ENCODE measurements at places on chromosomes 7 and 10.

DNA sequence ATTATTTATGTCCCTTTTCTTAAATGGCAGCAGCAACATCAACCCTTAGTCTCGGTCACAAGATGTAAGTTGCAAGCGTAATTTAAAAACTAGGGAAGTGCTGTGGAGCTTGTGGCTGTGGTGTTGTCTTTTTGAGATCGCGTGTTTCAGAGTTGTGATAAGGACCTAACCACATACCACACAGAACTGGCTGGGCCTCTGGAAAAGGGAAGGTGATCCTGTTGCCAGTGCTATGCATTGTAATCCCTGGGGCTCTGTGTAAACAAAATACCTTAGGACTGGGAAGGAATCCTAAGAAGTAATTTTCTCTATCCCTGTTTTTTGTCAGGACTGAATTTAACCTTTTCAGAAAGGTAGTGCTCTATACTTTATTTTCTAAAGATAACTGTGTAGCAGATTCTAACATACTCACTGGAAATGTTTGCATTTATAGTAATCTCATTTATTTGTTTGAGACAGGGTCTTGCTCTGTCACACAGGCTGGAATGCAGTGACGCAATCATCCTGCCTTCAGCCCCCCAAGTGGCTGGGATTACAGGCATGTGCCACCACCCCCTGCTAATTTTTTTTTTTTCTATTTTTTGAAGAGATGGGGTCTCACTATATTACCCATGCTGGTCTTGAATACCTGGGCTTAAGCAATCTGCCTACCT is 60.4 kb downstream of the INPP5F start:
- DNase-seq = no peak

DNA sequence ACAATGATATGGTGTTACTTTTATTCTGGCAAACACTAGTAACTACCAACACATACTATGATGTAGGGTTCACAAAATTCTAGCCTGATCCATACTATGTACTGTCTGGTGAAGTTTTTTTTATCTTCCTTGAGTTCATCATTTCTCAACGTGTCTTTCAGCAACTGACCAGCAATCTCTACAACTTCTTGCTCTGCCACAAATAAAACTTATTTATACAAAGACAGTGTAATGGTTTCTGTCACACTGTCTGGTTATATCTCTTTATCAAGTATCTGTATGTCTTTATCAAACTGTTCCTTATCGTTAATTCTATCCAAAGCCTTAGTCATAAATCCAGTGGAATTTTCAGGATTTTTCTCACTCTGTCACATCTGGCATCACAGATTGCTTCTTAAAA is 69.7 kb downstream of the CUL2 start:
- DNase-seq = no peak

DNA sequence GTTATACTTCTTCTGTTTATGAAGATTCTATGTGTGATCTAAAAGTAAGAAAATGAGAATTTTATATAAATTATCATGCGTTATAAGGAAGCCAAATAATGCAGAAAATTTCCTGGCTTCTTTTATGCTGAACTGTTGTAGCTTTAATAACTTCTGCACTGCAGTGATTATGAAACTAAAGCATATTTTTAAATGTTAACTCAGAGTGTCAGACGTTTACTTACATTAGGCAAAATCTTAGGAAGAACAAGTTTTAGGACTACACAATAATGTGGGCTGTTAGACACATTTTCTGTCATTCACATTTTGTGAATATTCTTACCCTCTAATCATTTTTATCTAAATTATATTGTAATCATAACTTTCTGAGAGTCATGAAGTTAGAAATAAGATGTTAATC is 22.0 kb downstream of the GRM3 start:
- no peak for DNase-seq

DNA sequence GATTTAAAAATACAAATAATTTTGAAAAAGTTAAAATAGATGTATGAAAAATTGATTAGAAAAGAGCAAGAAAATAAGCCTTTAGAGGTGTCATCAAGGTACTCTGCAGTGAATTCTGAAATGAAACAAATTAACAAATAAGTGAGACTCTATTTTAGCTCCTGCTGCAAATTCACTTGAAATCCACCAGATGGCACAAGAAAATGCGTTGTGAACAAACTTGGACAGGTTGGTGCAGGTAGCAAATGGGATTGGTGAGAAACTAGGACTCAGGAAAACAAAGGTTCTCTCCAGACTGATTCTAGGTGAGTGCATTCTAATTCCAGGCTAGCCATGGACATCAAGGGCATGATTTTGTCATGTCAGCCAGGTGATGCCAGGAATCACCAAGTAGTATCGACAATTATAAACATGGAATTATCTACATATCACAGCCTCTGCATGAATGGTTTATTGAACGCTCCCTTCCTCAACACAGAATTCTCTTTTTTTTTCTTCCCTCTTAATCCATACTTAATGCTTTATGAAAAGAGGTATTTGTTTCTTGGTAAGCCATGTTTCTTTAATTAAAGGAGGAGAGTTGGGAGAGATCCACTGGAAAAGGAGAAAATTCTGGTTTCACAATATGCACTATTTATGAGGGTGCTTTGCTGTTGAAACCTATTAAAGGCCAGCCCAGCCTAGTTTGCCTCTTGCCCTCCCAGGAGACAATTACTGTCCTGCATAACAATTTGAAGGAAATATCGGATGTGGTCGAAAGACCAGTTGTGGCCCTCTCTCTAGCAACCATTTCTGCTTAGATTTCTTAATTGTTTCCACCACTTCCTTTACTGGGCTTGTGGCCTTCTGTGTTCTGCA is 118.1 kb downstream of the ZNF365 start:
- DNase-seq = no peak

- DNase-seq = no peak
Measured at GRCh38 chr7:33815336-33815735, 90.0 kb upstream of the BMPER start.

- no peak for DNase-seq
Measured at GRCh38 chr10:77452952-77453564, 184.6 kb downstream of the KCNMA1 start.

GRCh38 chr10:121559326-121560026 is 38.8 kb downstream of the FGFR2 start:
- DNase-seq = no peak
